ENCODE measurements at places on chromosomes 7 and 10.

- no peak for DNase-seq
Measured at GRCh38 chr10:3272300-3272699, 99.7 kb upstream of the PITRM1 start.

DNA sequence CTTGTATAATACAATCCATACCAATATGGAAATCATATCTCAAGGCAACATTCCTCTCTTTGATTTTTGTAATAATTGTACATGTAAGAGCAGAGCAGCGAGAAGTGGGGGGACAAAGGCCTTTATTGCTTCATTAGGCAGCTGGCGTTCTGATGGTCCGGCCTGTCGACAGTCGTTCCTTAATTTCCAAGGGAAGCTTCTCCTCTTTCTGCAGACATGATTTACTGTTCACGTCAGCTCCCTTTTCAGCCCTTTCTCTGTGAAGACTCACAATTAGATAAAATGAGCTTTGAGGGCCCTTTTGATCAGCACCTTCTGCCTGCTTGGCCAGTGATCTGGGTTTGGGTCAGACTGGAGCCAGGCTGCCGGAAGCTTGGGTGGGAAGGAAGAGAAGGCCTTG lies 65.6 kb upstream of the CTBP2 start:
- DNase-seq: no peak

- DNase-seq: no peak
Measured at GRCh38 chr7:27575613-27576012, 87.1 kb downstream of the HIBADH start.

- no peak for DNase-seq
Measured at GRCh38 chr10:101061624-101062231, at the start of gene KAZALD1. KAZALD1 (plus strand) TSS chr10:101061989; CDS start chr10:101062593, 604 bp downstream.

- no peak for DNase-seq
Measured at GRCh38 chr7:22566176-22566575, 66.2 kb upstream of the STEAP1B start.

DNA sequence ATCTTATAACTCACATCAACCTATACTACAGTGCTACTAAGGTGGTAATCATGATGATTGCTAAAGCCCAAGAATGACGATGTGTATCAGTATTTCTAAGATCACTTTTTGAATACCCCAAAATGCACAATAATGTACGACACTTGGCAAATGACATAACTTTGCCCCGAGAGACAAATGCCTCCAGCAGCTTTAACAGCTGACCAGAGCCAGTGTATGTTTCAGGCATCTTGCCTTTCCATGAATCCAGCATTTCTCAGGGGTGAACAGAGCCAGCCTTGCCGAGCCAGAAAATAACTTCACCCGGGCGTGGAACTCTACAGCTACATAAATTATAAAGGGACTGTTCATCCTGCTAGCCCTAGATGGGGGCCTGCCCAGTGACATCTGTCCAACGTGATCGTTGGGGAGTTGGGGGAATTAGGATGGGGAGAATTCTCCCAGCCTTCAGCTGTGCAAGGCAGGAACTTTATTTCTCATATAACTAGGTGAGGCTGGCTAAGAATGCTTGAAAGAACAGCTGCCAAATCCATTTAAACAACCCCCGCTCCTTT lies 1.8 kb downstream of the IGFBP3 start:
- no peak for DNase-seq

DNA sequence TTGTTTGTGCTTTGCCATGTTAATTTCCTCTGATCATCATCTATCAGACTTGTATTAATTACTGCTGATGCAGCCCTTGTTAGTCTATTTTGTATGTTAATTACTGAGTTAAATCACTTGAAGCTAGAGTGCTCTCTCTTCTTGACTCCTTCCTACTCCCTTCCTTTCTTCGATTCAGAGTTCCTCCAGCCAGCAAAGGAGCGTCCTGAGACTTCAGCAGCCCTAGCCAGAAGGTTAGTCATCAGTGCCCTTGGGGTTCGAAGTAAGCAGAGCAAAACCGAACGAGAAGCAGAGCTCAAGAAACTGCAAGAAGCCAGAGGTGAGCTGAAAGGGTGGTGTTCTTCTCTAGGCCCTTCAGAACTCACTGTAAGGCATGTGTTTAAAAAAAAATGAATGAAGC lies 32.1 kb downstream of the LOXL4 start:
- no peak for DNase-seq

DNA sequence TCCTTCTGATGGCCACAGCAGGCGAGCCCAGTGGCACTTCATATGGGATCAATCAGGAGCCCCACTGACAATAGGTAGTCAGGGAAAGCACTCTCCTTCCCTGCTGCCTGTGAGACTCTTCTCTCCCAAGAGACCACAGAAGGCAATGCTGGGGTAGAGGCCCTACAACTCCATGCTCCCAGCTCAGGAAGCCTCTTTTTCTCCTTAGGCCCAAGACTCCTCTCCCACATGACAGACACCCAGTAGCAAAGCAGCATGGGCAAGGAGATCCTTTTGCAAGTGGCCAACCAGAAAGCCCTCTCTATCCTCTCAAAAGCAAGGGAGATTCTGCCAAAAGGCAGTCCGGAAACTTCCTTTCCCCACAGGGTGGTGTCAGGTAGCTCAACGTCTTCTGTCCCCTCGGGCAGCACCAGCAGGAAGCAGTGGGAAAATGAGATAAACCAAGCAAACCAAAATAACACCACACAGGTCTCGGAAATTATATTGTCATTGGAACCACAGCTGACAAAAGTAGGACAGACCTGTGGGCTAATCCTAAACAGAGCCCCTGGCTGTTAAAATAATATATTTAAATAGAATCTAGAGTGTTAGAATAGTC lies 172.7 kb upstream of the GDF10 start:
- no peak for DNase-seq

DNA sequence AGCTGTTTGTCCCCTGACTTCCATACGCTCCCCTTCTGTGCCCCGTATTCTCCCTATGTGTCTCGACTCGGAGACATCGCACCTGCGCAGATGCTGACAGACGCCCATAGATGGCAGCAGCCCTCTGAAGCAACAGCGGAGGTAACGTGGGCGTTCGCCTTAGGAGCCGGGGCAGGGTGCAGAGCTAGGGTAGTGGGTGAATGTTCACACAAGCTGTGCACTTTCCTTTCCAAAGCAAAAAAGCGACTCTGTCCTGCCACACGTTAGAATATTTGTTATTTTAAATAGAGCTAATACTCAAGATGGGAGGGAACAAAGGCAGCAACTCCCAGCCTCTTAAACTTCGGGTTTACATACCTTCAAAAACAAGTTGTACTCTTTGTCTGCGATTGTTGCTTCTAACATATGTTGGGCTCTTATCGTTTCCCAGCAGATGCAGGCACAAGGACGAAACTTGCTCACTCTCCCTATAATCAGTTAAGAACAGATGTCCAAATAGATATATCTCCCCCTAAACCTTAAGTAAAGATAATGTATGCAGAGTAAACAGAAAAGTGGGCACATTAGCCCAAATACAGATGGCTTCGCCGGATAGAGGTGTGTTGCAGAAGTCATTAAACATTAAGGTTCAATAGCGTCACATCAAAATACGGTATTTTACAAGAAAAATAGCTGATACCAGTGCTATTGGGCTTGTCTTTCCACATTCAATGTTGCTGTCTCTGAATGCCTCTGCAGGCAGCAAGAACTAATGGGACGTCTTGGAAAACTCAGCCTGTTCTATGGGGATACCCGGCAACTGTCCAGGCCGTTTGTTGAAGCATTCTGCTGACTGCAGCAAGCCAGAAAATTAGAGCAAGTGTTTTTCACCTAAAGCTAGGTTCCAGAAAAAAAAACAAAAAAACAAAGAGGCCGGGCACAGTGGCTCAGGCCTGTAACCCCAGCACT lies 340.3 kb upstream of the PRKCQ start:
- peak; percentile 77 for DNase-seq

GRCh38 chr10:6589287-6590094 lies 9.4 kb upstream of the PRKCQ start:
- no peak for DNase-seq

DNA sequence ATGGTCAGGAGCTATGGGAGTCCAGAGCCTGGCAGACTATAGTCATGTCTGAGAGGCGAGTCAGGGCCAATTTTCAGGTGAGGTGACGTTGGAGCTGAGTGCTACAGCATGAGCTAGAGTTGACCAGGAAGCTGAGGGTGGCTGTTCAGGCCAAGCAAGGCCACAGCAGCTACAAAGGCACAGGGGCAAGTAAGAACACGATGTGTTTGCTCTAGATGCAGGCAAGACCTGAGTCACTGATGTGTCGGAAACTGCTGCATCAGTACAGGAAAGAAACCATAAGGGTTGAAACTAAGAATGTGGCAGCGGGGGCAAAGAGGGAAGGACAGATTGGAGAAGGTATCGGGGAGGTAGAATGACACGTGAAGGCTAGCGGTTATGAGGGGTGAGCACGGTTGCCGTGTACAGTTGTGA lies 11.8 kb upstream of the RRP12 start:
- no peak for DNase-seq

GRCh38 chr10:72561745-72562166 lies 64.1 kb downstream of the MICU1 start:
- no peak for DNase-seq

DNA sequence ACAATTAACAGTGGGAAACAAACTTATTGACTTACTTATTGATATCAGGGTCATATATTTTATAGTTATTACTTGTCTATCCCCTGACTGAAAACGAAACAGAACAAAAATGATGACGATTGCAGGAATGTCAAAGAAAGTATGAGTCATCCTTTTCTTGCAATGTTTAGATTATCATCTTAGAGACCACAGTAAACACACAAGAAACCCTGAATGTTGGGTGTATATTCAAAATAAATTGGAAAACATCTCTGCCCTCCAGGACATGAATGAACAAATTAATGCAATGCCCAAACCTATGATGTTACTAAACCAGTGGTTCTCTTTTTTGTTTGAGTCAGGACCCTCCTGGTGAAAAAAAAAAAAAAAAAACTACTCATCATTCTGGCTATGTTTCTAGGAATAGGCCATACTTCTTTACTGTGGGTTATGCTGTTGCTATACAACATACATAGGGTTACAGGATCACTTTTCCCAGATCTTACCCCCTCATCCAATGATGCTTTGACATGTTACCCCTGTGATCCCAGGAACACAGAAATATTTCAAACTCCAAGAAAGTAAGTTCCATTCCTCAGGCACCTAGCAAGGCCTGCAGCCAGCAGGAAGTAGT lies 623.4 kb upstream of the IGFBP3 start:
- no peak for DNase-seq

- DNase-seq: no peak
Measured at GRCh38 chr7:93258661-93259060, 26.5 kb downstream of the VPS50 start.

GRCh38 chr10:125711110-125711750 lies 8.3 kb upstream of the EDRF1 start:
- DNase-seq: no peak

DNA sequence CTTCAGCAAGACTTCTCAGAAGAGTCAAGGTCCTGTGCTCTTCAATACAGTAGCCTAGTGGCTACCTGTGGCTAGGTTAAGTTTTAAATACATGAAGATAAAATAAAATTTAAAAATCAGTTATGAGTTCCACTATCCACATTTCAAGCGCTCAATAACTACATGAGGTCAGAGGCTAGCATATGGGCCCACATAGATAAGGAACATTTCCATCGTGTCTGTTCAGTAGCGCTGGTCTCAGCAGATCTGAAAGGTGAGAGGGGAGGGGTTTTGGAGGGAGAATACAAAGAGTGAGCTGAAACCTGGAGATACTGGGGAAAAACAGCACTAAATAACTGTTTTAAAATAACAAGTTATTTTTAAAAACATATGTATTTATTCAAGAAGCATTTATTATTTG lies 219.0 kb downstream of the TRIL start:
- DNase-seq: no peak

GRCh38 chr7:77657427-77658224 lies 38.6 kb upstream of the RSBN1L start:
- no peak for DNase-seq

- DNase-seq: no peak
Measured at GRCh38 chr10:7028809-7029166, 382.0 kb downstream of the SFMBT2 start.

All from transverse colon (tissue), 4 donors.